NCI-H1105 treated with DMSO at 0.1 percent for 48 hours (cell line): ENCODE measurements at places on chromosomes 2 and 18.

- no peak for DNase-seq
Measured at GRCh38 chr2:39664232-39664887, 1.4 kb upstream of the TMEM178A start.

DNA sequence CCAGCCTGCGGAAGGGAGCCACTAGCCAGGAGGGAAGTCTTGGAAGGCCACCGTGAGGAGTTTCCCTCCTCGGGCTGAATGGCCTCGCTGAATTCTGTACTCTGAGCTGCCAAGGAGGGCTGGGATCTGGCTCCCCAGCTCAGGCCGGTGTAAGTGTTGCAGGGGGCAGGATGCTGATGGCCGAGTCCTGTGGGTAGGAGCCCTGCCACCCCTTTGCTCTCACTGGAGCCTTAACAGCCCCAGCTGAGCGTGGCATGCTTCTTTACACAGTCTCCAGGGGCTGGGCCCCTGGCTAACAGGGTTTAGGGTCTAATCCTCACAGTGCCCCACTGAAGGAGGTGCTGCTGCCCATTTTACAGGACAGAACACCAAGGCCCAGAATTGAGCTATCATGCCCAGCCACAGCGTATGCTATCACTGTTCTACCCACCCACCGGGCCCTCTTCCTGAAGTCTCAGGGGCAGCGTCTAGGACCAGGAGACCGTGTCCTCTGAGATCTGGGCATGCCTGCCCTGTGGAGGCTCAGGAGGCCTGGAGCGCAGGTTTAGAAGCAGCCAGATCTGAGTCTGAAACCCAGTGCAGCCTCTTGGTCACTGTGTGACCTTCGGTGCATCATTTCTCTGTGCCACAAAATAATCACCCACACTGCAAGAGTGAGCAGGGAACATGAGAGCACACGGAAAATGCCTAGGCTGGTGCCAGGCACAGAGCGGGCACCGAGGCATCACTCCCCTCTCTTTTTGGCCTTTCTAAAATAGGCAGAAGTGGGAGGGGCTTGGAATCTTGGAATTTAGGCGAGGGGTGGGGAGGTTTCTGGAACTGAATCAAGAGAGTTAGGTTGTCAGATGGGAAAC lies 42.9 kb downstream of the TMEM37 start:
- no peak for DNase-seq

GRCh38 chr2:124683536-124684428 lies 658.7 kb downstream of the CNTNAP5 start:
- peak; percentile 77 for DNase-seq

GRCh38 chr2:48715042-48715899 lies 40.3 kb downstream of the LHCGR start:
- no peak for DNase-seq
